Prostate gland (tissue), 2 donors: ENCODE measurements at places on chromosomes 12 and 14.
A peak's percentile ranks its signal among the peaks of the same experiment; 100 is the strongest.

DNA sequence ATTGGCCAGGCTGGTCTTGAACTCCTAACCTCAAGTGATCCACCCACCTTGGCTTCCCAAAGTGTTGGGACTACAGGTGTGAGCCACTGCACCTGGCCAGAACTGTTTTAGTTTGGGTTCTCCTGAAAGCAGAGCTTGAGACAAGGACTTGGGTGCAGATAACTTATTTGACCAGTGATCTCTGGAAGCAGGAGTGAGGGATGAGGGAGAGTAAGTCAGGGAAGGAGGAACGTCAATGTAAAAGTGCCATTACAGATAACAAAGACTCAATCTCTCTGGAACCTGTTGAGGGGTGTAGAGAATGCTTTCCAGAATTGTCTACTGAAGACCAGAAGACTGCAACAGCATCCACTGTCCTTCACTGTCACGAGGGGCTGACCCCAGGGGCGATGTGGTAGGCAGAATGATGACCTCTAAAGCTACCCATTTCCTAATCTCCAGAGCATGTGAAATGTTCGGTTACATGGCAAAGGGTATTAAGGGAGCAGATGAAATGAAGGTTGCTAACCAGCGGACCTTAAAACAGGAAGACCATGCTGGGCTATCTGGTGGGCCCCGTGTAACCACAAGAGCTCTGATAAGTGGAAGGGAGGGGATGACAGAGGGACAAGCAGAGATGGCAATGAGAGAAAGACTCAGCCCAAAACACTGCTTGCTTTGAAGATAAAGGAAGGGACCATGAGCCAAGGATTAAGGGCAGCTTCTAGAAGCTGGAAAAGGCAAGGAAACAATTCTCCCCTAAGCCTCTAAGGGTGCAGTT, 207.8 kb downstream of the RBM19 start:
- DNase-seq = no peak

GRCh38 chr12:89927226-89927698, 218.6 kb upstream of the ATP2B1 start:
- no peak for DNase-seq

- peak; percentile 20 for DNase-seq
These were observed 341 bp downstream of the ZNF10 start for GRCh38 chr12:133130808-133131128.

GRCh38 chr14:92724516-92725340, 23.7 kb downstream of the LGMN start:
- DNase-seq = peak; percentile 74

- DNase-seq = no peak
These were observed 19.7 kb upstream of the DUSP16 start for GRCh38 chr12:12582193-12582881.
